ENCODE measurements at places on chromosomes 7 and 10.

DNA sequence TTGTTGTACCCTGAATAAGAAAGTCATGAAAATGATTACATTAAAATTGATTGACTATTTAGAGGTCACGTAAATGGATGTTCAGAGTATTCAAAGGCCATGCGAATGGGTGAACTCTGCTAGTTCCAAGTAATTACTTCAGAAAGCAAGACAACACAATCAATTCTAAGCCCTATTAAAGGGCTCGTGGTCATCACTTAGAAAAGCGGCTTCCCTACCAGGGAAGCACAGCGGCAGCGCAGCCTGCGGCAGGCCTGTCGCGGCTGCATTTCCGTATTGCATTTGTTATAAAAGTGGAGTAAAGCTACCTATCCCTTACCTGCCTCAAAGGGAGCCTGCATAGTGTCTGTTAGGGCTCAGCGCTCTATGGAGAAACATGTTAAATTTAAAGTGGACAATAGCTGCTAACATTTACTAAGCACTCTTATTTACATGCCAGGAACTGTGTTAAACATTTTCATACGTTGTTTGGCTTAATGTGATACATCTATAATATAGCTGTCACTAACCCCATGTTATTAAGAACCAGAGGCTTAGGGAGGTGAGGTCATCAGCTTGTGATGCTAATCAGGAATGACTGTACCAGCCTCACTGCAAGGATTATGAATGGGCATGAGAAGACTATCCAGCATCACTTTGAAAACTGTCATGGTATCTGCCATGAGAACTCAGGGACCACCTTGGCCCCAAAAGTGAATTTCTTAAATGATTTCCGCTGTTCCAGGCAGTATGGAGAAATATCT lies 187.5 kb downstream of the CELF2 start:
- DNase-seq = peak; percentile 44

DNA sequence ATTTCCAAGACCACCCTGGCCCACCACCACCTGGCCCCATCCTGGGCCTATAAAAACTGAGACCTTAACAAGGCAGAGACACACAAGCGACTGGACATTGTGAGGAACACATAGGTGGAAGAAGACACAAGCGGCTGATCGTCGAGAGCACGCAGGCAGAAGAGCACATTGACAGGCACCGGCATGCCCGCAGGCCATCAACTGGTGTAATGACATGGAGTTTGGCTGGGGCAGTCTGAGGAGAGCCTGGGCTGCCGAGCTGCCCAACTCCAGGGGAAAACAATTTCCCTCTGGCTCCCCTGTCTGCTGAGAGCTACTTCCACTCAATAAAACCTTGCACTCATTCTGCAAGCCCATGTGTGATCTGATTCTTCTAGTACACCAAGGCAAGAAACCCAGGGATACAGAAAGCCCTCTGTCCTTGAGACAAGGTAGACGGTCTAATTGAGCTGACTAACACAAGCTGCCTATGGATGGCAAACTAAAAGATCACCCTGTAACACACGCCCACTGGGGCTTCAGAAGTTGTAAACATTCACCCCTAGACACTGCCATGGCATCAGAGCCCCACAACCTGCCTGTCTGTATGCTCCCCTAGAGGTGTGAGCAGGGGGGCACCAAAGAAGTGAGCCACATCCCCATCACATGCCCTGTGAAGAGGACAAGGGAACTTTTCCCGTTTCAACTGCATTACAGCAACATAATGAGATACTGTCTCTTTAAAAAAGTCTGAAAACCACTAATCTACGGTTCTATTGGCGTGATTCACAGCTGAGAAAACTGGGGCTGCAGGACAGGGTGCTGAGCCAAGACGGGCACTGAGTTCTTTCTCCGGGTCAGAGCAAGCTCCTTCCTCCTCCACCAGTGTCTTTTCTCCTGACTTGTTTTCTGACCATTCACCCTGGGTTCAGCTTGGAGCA lies 18.5 kb upstream of the TNS3 start:
- DNase-seq = peak; percentile 85

DNA sequence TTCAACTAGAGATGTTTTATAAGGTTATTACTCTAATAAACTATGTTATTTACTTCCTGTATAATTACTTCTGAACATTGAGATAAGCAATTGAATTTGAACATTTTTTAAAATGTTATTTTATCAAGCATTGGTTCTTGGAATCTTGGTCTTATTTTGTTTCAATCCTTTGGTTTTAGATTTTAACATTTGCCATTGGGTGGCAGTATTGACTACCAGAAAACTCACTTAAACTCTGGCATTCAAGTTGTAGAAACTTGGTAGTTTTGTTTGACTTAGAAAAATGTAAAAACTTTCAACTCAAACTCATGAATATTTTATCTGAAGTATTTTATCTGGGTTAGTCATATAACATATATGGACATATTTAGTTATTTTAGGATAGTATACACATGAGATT lies 48.1 kb downstream of the ATRNL1 start:
- peak; percentile 30 for DNase-seq

- no peak for DNase-seq
Measured at GRCh38 chr7:144473908-144474307, 70.4 kb upstream of the NOBOX start.

DNA sequence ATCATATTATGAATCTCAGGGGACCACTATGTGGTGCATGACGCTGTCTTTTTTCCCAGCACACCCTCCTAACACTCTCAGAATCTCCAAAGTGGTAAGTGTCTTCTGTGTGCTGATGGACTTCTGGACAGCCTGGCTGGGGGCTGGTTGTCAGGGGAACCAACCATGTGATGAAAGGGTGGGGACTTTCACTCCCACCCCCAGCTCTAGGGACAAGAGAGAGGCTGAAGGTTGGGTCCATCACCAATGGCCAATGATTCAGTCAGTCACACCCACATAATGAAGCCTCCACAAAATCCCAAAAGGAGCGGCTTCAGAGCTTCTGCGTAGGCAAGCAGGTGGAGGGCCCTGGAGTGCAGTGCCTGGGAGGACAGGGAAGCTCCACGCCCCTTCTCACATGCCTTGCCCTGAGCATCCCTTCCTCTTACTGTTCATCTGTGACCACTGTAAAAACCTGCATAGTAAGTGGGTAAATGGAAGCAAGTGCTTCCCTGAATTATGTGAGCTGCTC lies 44.6 kb downstream of the RASGEF1A start:
- DNase-seq = no peak

DNA sequence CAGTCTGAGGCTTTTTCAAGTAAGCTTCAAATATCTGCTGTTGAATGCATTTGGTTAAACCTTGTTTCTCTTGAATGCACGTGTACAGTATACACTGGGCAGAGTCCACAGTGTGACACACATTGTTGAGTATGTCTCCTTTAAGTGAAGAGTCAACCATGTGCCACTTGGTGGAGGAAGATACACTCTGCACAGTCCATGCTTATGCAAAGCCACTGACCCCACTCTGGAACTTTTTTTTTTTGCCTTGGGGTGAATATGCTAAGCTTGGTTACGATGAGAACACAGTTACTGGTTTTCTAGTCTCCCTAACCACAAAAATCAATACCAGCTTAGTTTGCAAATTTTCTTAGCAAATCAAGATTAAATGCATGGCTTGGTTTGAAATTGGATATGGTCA lies 186.8 kb upstream of the VIPR2 start:
- DNase-seq = no peak

- no peak for DNase-seq
Measured at GRCh38 chr7:73519867-73520672, 2.0 kb downstream of the BAZ1B start.

DNA sequence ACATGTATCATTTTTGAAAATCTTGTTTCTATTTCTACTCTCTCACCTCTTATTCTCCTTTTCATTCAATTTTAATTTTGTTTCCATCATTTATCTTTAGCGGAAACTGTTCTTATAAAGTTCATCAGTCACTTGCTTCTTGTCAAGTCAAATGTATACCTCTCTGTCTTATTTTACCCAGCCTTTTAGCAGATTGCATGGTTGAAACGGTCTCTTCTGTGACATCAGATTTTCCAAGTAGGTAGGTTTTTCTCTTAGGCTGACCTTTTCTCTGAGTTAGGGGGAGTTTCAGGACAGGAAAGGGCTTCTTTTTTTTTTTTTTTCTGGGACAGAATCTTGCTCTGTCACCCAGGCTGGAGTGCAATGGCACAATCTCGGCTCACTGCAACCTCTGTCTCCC lies 195.5 kb downstream of the CDK14 start:
- DNase-seq = no peak

DNA sequence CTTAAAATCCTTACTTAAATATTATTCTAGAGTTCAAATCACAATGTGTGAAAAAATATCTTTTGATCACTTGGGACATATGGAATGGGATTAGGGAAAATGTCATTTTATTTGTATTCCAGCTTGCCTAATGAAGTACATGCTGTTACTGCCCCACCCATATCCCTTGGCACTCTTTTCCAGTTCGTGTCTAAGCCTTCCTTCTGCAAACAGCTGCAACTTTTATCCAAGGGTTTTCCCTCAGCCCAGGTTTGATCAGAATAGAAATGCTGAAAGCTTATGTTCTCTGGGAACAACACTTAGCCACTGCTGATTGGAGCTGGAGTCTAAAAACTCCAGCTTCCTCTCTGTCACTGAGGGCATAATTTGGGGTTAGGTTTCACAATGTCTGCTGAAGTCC lies 214.1 kb upstream of the FAM3C start:
- DNase-seq = peak; percentile 5

GRCh38 chr10:619710-620109 lies 69.8 kb downstream of the DIP2C start:
- no peak for DNase-seq

GRCh38 chr10:9175200-9175599 lies 1120.7 kb downstream of the GATA3 start:
- DNase-seq = no peak

DNA sequence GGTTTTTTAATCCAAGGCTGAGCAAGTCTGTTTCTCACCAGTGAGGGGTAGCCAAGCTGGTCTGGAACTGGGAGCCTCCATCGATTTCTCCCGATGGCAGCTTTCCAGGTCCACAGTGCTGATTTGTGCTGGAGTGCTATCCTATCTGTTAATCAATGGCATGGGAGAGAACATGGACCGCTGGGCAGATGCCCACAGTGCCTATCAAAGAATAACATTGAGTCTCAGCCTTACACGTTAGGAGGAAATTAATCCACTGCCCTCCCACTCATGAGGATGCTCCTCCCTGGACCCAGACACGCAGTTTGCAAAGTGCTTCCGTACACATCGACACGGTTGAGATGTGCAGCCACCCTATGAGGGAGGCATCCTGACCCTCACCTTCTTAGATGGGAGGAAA lies 36.0 kb upstream of the CUX1 start:
- DNase-seq = no peak

DNA sequence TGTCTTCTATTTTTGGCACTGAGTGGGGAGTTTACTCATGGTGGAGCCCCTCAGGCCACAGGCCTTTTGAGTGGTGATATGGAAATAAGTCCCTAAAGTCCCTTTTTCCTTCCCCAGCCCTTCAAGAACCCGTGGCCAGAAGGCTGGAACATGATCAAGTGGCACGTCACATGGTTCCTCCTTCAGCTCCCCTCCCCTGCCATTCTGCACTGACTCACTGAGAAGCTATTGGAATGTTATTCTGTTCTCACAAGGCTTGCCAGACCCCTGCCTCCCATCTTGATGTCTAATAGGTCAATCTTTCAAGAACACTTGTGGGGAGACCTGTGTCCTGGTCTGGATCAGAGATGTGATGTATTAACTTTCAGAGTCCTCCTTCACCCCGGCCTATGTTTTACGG lies 279.8 kb downstream of the SEC23IP start:
- DNase-seq = no peak

All from bronchial epithelial cell (primary cell).